ENCODE measurements at places on chromosomes 7 and 10.

DNA sequence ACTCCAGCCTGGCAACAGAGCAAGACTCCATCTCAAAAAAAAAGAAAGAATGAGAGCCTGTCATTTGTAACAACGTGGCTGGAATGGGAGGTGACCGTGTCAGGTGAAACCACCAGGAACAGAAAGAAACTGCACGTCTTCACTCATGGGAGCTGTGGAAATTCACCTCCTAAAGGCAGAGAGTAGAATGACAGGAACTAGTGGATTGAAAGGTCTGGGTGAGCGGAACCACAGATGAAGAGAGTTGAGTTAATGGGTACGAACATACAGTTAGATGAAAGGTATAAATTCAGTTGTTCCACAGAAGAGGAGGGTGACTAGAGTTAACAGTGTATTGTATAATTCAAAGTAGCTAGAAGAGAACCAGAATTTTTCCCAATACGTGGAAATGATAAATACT is 78.6 kb downstream of the MAD1L1 start:
- DNase-seq, result no peak

DNA sequence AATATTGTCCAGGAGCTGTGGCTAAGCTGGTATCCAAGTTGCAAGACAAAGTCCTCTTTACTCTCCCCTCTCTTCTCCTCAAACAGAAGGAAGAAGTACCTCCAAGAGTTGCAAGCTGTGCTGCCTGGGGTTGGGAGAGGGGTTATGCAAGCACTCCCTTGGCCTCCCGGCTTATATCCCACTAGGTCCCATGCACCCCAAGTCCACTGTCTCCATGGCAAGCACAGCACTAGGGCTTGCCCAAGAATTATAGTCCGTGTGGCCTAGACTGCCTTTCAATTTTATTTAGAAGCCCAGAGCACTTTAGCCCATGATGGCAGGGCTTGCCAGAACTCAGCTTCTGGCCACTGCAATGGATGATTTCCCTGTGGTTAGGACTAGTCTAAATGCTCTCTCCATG is 40.4 kb upstream of the TECTB start:
- no peak for DNase-seq

DNA sequence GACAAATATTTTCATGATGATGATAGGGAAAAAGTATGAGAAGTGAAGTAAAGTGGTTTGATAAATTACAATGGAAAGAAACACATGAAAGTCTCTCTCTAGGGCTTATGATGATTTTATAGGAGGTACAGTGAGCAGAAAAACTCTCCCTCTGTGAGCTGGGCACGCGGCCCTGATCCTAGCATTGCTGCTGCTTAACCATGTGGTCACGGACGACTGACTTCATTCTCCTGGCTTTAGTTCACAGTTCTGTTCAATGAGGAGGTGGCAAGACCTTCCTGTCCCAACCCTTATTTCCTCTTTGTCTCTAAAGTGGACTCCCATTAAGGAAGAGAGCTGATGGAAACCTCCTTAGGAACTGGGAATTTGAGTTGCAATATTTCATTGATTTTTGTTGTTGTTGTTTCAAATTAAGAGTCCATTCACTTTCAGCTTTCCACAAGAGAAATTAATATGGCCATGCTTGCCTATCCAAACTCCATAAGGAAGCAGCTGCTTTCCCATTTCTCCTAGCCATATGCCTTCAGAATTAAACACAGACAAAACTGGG is 8.2 kb upstream of the PON3 start:
- DNase-seq, result no peak

GRCh38 chr7:31106303-31107105 is 54.4 kb downstream of the ADCYAP1R1 start:
- no peak for DNase-seq

DNA sequence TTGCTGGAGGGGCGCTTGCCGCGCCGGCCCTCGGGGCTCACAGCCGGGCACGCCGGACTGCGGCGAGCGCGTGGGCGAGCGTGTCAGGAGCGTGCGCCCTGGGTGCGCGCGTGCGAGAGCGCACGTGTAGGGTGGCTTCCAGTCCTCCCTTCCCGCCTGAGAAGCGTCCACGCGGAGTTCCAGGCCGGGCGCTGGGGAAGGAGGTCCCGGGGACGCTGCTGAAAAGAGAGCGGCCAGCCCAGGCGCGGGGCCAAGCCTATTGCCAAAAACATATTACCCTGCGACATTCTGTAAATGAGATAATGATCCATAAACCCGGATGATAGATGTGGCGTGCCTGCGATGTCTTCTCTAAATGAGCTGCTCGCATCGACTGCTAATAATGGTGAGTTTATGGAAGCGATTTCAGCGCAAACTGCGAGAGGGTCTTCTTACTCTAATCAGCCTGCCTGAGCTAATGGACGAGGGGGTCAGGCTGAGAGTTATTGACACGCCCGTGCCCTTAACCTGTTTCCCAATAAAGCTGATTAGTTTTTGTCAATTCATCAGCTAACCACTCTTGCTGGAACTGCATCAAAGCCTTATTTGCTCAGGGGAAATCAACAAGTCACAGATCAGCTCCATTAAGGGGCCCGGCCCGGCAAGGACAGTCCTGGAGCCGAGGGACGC is 8.0 kb upstream of the MNX1 start:
- no peak for DNase-seq

- no peak for DNase-seq
Measured at GRCh38 chr10:79079054-79079397, 10.3 kb downstream of the ZMIZ1 start.

- DNase-seq, result no peak
Measured at GRCh38 chr10:78194539-78195402, 161.1 kb downstream of the RPS24 start.

- DNase-seq, result no peak
Measured at GRCh38 chr10:130430852-130431704, 294.9 kb downstream of the GLRX3 start.

Data from stimulated activated CD8-positive, alpha-beta memory T cell treated with anti-CD3 and anti-CD28 coated beads, Interleukin-4, amount 100 ng/mL, for 4 hours (primary cell).